ENCODE measurements at places on chromosomes 7 and 10.

DNA sequence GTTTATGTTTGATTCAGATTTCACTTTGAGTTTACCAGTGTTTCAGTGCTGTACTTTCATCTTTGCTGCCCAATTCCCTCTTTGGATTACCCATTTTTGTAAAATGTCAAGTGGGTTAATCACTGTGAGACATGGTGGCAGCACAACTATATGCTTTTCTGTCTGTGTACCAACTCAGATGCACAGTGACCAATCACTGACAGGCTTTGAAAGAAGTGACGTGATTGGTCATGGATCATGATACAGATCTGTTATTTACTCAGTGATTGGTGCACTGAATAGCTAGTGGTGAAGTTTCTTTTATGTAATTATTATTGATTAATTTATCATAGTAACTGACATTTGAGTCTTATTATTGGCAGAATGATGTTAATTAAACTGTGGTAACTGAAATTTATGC lies 126.9 kb downstream of the SDK1 start:
- no peak for DNase-seq

- peak; percentile 27 for DNase-seq
Observed at GRCh38 chr7:40470091-40470592, 335.3 kb downstream of the SUGCT start.

DNA sequence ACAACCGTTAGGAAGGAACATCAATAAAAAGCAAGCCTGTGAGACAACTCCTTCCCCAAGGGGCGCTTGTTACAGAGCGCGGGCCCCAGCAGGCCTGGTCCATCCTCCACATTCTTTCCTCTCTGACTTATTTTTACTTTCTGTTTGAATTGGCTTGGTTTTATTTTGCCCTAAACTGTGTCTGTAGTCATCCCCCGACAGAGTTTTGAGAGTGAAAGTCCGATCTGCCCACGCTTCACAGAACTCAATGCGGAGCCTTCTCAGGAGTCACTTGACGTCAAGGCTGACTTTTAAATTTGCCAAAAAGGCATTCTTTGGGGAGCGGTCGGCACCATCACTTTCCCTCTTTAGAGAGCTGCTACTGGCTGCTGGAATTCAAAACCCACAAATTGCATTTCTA lies 150.1 kb upstream of the KLF6 start:
- peak; percentile 58 for DNase-seq

GRCh38 chr10:63819753-63820329 lies 298.6 kb downstream of the REEP3 start:
- DNase-seq: no peak

GRCh38 chr7:82375713-82376112 lies 67.9 kb downstream of the CACNA2D1 start:
- no peak for DNase-seq

DNA sequence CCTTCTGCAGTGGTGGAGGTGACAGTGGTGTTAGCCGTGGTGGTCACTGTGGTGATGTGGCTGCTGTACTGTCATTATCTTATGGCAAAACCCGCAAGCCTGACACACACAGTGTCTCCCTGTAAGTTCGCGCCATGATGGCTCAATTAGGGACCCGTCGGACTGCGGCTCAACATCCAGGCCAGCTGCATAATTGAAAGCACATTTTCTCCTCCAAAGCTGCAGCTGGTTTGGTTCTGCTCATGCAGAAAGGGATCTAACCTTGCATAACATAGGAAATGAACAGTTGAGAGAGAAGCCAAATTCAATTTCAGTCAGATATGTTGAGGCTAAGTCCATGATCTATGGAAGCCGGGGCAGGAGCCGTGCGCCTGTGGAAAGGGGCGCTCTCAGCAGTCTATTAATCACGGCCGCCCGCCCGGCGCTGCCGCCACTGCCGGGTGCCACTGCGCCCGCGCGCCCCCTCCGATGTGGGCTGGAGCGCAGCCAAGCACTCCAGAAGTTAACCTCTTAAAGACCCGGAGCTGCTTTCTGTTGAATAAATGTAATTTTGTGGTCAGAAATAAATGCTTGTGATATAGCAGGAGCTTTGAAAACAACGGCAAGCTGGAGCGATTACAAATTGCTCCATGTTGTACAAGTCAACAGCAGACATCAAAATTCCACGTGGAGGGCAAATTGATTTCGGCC lies 227.7 kb downstream of the CUX1 start:
- DNase-seq: peak; percentile 93

GRCh38 chr7:92609921-92610518 lies 19.8 kb upstream of the FAM133B start:
- DNase-seq: no peak

DNA sequence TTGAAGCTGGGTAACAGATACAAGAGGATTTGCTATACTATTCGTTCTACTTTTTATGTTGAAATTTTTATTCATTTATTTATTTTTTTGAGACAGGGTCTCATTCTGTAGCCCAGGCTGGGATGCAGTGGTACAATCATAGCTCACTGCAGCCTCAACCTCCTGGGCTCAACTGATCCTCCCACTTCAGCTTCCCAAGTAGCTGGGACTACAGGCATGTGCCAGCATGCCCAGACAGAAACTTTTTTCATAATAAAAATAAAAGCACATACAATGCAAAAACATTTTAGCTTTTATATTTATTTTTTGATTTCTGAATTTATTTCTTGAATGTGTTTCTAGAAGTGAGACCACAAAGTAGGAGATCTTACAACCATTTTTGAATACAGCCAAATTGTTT lies 71.2 kb downstream of the FANK1 start:
- no peak for DNase-seq

- DNase-seq: peak; percentile 12
Observed at GRCh38 chr10:4315551-4315950, 510.5 kb upstream of the AKR1E2 start.

DNA sequence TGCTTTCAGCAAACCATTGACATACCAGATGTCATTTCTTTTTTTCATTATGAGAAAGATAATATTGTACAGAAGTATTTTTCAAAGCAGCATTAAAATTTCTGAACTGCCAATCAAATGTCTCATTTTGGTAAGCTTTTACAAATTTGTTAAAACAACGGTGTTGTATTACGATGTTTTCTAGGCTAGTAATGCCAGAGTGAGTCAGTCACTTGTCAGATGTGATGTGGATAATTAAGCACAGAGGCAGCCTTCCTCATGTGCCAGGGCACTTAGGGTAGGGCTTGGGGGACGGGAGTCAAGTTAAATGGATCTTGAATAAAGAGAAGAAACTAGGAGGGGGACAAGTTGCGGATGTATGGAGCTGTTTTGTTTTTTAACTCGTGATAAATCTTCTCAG lies 10.1 kb downstream of the PSTK start:
- no peak for DNase-seq

DNA sequence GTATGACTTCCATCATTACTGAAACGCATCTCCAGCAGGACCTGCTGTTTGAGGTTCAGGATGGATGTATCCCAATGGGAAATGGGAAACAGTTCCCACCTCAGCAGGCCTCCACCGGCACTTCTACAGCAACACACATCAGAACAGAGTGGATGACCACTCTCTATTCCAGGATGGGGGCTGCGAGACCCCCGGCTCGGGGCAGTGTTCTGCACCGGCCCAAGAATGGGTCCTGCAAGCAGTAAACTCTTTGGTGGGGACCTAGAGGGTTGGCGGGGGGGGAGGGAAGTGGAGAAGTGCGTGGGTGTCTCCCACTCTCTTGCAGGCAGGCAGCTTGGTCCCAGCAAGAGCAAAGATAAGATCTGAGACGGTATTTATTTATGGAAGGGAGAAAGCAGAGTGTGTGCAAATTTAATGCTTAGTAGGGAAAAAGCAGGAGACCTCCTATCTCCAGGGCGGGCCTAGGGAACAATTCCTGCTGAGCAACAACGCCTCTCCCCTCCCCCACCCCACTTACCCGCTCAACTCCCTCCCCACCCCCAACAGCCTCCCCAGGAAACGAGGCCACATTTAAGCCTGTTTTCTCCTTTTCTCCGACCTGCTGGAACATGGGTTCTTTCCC lies 4.0 kb downstream of the SFMBT2 start:
- DNase-seq: no peak

GRCh38 chr7:128039544-128039953 lies 8.3 kb upstream of the LRRC4 start:
- DNase-seq: no peak

DNA sequence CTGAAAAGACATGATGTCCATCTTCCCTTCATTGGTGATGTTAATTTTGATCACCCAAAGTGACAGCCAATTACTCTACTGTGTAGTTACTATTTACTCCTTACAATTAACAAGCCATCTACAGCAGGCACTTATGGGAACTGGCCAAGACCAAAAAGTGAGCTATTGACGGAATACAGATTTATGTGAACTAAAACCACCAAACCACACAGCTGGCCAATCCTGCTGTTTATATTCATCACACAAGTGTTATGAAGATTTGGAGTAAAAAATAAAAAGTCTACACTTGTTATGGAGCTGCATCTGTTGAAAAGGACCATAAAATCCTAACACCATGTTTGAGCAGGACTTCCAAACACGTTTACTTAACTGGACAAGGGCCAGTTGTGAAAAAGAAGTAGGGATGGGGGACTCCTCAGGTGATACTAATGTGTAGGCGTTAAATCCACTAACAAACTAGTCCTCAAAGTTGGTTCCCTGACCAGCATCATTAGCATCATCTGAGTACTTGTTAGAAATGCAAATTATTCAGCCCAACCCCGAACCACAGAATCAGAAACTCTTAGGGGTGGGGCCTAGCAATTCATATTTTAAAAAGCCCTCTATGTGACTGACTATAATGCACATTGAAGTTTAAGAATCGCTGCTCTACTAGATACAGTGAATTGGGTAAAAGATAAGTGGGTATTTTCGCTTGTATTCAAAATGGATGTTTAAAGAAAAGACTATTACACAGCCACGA lies 11.6 kb downstream of the MCMBP start:
- no peak for DNase-seq

DNA sequence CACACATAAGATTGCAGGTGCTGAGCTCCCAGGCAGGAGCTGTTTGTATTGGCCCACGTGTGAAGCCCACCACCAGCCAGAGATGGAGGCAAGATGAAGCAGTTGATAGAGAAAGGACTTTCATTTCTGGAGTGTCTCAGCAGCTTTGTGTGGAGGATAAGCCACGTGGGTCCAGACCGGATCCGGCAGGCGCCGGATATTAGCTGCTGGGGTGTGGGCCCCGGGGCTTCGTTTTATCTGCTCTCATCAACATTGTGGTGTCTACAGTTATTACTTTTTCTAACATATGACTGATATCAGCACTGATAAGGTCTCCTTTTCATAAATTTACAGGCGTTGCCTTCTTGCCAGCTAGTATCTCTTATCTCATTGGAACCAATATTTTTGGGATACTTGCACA lies 25.5 kb downstream of the SLC18A2 start:
- DNase-seq: no peak

DNA sequence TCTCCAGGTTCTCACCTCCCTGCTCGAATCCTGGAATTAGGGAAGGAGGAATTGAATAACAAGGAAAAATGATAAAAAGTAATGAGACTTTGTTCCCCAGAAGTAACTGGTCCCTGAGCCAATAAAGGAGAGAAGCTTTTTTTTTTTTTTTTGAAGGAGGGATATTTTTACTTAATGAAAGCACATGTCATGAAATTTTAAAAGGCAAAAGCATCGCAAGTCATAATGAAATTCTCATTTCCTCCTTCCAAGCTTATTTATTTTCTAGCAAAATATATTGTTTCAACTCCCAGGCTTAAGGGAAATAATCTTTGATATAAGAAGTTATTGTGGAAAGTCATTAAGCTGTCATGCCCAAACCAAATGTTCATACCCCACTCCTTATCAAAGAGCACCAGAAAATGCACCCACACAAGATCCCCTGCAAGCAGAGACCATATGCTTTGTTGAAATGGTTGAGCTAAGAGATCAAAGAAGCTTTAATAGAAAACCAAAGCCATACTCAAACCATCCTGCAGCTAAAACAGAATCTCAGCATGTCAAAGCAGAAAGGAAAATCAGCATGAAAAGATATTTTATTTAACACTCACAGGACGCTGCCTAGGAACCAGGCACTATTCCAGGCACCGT lies 16.7 kb upstream of the ABCC2 start:
- no peak for DNase-seq

Measured in GM04503 (cell line).